Heart left ventricle (tissue), 16 donors: ENCODE measurements at places on chromosomes 6 and 20. TPM values are rescaled to one million over a fixed set of nuclear protein-coding genes. Genes with fewer than 3 reads are reported as not detected.

DNA sequence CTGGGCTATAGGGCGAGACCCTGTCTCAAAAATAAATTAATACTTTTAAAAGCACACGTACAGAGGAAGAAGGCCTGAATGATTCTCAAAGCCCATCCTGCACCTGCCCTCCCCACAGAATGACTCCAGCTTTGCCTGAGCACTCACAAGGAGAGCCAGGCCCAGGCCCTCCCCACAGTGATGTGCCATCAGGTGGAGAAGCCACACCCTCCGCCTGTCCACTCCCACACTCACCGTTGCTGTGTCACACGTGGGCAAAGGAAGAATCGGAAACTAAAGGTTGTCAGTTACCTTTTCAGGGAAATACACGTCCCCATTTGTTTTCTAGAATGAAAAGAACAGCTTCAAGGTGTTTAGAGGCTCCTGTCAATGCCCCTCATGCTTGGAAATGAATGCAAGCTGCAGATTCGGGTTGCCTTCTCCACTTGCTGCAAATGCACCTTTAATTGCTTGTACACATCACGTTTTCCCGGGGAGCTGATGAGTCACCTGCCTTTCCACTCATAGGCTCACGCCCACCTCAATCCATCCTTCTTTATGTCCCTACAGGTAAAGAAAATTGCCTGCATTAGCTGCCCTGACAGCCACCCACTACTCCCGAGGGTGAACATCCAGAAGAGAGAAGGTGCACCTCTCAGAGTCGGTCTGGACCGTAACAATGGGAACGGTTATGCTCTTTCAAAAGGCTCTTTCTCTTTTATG is 45.5 kb upstream of the AFDN start:
- no peaks in the 10 kb centered on the region for H3K36me3 ChIP-seq
- no peaks in the 10 kb centered on the region for H3K4me1 ChIP-seq
- DNase-seq = no peak
- H3K4me3 ChIP-seq = no peak overlapping the region

Gene CALHM5
- polyA plus RNA-seq = 0.76 TPM

DNA sequence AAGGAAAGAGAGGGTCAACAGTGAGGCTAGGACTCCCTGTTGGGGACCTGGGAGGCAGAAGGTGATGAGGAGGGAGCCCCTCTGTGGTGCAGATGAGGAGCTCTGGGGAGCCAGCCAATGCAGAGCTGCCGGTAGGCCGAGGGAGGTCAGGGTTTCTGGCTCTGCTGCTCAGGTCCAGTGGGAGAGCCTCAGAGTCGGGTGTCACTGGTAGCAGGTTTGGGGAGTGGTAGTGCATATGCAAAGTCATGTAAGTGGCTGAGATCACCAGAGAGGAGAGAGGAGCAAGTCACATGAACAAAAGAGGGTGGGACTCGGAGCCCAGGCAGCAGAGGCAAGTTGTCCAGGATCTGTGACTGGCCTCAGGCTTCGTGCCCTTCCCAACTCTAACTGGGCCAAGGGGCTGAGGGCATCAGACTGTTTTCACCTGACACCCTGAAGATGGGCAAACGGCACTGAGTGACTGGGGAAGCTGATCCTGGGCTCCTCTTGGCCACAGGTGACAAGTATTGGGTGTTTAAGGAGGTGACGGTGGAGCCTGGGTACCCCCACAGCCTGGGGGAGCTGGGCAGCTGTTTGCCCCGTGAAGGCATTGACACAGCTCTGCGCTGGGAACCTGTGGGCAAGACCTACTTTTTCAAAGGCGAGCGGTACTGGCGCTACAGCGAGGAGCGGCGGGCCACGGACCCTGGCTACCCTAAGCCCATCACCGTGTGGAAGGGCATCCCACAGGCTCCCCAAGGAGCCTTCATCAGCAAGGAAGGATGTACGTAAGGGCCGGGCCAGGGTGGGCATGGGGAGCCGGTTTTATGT is 6.6 kb downstream of the MMP24OS start:
- peaks cover 56% of the 10 kb centered on the region for H3K36me3 ChIP-seq
- H3K4me3 ChIP-seq = no peak overlapping the region
- no peak for DNase-seq
- no peak overlapping the region for H3K27ac ChIP-seq

Gene YTHDF1
- polyA plus RNA-seq = 14.7 TPM

DNA sequence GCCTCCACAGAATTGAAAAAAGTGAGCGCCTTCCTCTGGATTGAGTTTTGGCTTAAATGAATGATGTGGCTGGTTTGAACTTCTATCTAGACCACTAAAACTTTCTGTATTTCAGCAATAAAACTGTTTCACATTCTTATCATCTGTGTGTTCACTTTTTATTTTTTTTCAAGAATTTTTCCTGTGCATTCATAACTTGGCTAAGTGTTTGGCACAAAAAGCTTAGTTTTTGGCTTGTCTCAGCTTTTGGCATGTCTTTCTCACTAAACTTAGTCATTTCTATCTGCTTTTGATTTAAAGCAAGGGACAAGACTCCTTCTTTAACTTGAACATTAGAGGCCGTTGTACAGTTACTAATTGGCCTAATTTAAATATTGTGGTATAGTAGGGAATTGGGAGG is 1015.1 kb downstream of the EPHA7 start:
- H3K27me3 ChIP-seq = no peaks in the 10 kb centered on the region
- DNase-seq = no peak
- H3K4me1 ChIP-seq = no peaks in the 10 kb centered on the region
- H3K36me3 ChIP-seq = no peaks in the 10 kb centered on the region
- no peak overlapping the region for H3K27ac ChIP-seq

Gene CRISP2
- polyA plus RNA-seq = not detected

Gene STMND1
- not detected for polyA plus RNA-seq

GRCh38 chr6:134741200-134741536 is 208.7 kb downstream of the ALDH8A1 start:
- no peak for DNase-seq
- H3K4me1 ChIP-seq = peaks cover 8% of the 10 kb centered on the region
- H3K36me3 ChIP-seq = no peaks in the 10 kb centered on the region

DNA sequence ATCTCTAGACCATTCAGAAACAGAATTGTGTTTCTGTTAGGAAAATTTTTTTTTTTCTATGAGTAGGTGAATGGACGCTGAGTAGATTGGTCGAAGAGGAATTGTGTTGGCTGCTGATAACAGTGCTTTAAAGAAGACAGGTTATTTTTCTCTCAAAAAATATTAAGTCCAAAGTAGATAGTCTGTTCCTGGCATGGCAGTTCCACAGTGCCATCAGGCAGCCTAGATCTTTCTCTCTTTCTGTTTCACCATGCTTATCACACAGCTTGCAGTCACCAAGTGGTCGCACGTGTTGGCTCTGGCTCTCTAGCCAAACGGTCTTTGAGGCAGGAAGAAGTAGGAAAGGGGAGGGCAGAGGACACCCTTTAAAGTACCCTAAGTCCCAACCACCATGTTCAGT is 22.4 kb upstream of the SERINC3 start:
- peaks cover 4% of the 10 kb centered on the region for H3K4me1 ChIP-seq
- no peak overlapping the region for H3K27ac ChIP-seq
- H3K4me3 ChIP-seq = no peak overlapping the region
- H3K27me3 ChIP-seq = no peaks in the 10 kb centered on the region

DNA sequence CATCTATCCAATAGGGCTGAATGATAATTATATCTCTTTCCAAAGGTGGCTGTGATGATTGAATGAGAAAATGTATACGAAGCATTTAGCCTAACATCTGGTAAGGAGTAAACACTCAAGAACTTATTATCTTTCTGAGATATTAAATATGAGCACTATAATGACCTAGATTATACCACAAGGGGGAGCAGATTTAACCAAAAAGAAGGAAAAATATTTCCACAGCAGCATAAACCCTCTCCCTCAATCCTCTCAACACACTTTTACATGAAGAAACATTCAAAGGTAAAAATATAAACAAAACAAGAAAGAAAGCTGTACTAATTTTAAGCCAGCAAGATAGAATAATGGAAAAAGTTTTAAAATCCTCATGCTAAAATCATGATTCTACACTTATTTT is 68.4 kb downstream of the SHPRH start:
- no peak overlapping the region for H3K27ac ChIP-seq
- H3K27me3 ChIP-seq = no peaks in the 10 kb centered on the region

DNA sequence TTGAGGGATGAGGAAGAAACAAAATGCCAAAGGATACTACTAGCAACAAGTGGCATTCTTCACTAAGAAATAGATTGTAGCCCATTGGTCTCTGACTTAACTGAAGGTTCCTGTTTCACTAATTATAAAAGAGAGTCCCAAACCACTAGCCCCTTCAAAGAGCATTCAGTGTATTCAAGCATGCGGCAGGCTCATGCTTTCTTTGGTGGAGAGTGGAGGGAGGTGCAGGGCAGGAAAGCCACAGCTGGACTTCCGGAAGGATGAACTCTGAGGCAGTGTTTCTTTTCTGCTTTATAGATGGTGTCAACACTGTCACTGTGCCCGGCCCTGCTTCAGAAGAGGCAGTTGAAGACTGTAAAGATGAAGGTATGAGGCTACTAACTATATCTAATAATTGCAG is 636.1 kb downstream of the KIF16B start:
- H3K27me3 ChIP-seq = no peaks in the 10 kb centered on the region
- no peak for DNase-seq
- no peaks in the 10 kb centered on the region for H3K36me3 ChIP-seq
- H3K4me1 ChIP-seq = no peaks in the 10 kb centered on the region

Gene THBD
- polyA plus RNA-seq = 8.2 TPM

- H3K36me3 ChIP-seq = no peaks in the 10 kb centered on the region
- no peak overlapping the region for H3K4me3 ChIP-seq
- no peaks in the 10 kb centered on the region for H3K27me3 ChIP-seq
- H3K27ac ChIP-seq = no peak overlapping the region
Measured at GRCh38 chr6:22082218-22082617, 214.6 kb downstream of the PRL start.

Gene ZNF165
- polyA plus RNA-seq = 0.78 TPM

DNA sequence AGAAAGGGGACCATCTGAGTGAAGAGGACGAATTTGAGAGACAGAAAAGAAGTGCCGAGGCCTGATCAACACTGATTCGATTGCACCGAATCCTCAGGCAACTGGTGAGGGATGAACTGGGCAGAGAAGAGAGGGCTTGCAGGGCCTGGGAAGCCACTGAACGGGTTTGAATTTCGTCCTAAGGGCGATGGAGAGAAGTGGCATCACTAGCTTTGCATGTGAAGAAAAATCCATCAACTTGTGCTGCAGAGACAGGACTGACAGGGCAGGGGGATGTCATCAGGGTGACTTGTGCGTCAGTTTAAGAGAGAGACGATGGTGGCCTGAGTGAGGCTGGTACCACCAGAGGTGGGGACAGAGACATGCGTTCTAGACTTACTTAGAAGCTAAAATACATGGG is 73.7 kb upstream of the SLC22A23 start:
- H3K27me3 ChIP-seq = no peaks in the 10 kb centered on the region
- no peak overlapping the region for H3K27ac ChIP-seq
- no peaks in the 10 kb centered on the region for H3K36me3 ChIP-seq
- no peaks in the 10 kb centered on the region for H3K4me1 ChIP-seq

GRCh38 chr6:141552031-141552430 is 580.7 kb upstream of the GJE1 start:
- no peaks in the 10 kb centered on the region for H3K36me3 ChIP-seq
- DNase-seq = no peak
- no peak overlapping the region for H3K4me3 ChIP-seq
- H3K27ac ChIP-seq = peak overlapping the region; percentile 43
- peaks cover 3% of the 10 kb centered on the region for H3K4me1 ChIP-seq
- no peaks in the 10 kb centered on the region for H3K27me3 ChIP-seq

Gene SIRPD
- not detected for polyA plus RNA-seq
